Activated naive CD4-positive, alpha-beta T cell treated with anti-CD3 and anti-CD28 coated beads for 36 hours (primary cell): ENCODE measurements at places on chromosomes 4 and X. TPM values are rescaled to one million over a fixed set of nuclear protein-coding genes. Genes with fewer than 3 reads are reported as not detected.

CNKSR2 gene
- 6.6 TPM for total RNA-seq

NOCT gene
- total RNA-seq = 10.4 TPM

DNA sequence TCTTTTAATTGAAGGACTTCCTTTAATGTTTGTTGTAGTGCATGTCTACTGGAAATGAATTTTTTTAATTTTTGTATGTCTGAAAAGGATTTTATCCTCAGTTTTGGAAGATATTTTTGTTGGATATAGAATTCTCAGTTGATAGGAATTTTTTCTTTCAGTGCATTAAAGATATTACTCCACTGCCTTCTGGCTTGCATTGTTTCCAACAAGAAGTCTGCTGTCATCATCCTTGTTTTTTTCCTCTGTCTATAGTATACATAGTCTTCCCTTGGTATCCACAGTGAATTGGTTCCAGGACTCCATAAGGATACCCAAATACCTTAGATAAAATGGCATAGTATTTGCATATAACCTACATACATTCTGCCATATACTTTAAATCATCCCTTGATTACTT is 33.5 kb downstream of the SCD5 start:
- no peak overlapping the region for H3K4me3 ChIP-seq
- H3K27me3 ChIP-seq = peaks cover 7% of the 10 kb centered on the region
- H3K4me1 ChIP-seq = no peaks in the 10 kb centered on the region
- DNase-seq = no peak
- no peak overlapping the region for H3K27ac ChIP-seq

- H3K4me1 ChIP-seq = no peaks in the 10 kb centered on the region
- H3K27me3 ChIP-seq = no peaks in the 10 kb centered on the region
- no peak overlapping the region for H3K27ac ChIP-seq
Measured at GRCh38 chr4:83917572-83917971, 381.7 kb downstream of the GPAT3 start.

GRCh38 chrX:133781174-133781573 is 204.2 kb downstream of the GPC3 start:
- H3K4me1 ChIP-seq = no peaks in the 10 kb centered on the region
- no peak overlapping the region for H3K4me3 ChIP-seq
- H3K36me3 ChIP-seq = no peaks in the 10 kb centered on the region
- no peak for DNase-seq

- H3K27ac ChIP-seq = no peak overlapping the region
- H3K4me1 ChIP-seq = peaks cover 10% of the 10 kb centered on the region
- no peak for DNase-seq
- H3K27me3 ChIP-seq = no peaks in the 10 kb centered on the region
- H3K4me3 ChIP-seq = no peak overlapping the region
Measured at GRCh38 chr4:108398836-108399235, 221.5 kb upstream of the RPL34 start.

GRCh38 chr4:181597766-181598165 is 645.4 kb upstream of the TENM3 start:
- H3K27me3 ChIP-seq = no peaks in the 10 kb centered on the region
- no peak for DNase-seq
- no peak overlapping the region for H3K27ac ChIP-seq
- H3K4me3 ChIP-seq = no peak overlapping the region
- H3K36me3 ChIP-seq = no peaks in the 10 kb centered on the region
- no peaks in the 10 kb centered on the region for H3K4me1 ChIP-seq

GRCh38 chr4:139918591-139918990 is 235.4 kb downstream of the MAML3 start:
- no peak for DNase-seq
- no peaks in the 10 kb centered on the region for H3K27me3 ChIP-seq
- H3K4me1 ChIP-seq = no peaks in the 10 kb centered on the region
- H3K36me3 ChIP-seq = no peaks in the 10 kb centered on the region
- H3K27ac ChIP-seq = peak overlapping the region; percentile 1
